Neuronal stem cell (in vitro differentiated cells): ENCODE measurements at places on chromosomes 6 and 20.

DNA sequence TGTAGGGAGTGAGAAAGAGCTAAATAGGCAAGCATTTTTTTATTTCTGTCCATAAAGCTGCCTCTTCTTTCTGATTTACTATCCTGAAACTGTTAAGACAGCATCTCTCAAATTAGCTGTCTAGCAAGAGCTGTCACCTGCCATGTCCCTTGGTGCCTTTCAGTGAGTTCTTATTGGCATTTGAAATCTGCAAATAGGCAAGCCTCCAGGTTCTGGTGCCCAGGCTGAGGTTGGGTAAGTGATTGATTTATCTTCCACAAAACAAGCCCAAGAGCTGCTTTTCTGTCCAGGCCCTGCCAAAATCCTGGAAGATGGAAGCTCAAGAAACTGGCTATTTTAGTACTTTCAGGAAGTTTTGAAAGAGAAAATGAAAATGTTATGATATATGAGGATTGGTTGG, 22.4 kb downstream of the MANEA start:
- DNase-seq = no peak

GRCh38 chr6:13696226-13696625, 15.4 kb downstream of the RANBP9 start:
- DNase-seq = no peak

DNA sequence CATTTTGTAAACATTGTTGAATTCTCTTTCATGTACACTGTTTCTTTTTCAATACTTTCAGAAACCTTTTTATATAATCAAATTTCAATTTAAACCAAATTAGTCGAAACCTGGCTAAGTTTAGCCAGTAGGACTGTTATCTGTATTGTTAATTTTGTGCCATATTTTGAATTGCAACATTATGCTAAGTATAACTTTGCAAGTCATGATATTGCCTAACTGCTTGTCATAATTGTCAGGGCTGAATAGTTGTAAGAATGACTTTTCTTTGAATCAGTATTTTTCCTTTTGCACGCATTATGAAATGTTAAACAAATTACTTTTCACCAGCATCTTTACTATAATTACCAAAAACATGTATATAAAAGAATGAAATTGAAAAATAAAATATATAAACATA, 82.7 kb downstream of the SAMD3 start:
- no peak for DNase-seq

DNA sequence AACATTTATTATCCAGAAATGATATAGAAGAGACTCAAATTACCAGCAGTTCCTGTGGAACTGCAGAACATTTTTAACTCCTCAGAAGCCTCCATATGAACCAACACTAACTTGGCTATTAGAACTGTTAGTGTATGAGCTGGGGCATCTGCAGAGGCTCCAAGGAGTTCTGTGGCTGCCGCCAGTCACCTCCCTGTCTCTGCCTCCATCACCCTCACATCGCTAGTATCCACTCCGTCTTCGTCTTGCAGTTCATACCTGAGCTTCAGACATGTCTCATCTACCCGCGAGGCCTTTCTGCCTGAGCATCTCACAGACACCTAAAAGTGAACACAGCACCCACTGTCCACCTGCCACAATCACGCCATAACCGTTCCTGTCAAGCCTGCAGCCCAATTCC, 89.5 kb upstream of the CST7 start:
- no peak for DNase-seq

DNA sequence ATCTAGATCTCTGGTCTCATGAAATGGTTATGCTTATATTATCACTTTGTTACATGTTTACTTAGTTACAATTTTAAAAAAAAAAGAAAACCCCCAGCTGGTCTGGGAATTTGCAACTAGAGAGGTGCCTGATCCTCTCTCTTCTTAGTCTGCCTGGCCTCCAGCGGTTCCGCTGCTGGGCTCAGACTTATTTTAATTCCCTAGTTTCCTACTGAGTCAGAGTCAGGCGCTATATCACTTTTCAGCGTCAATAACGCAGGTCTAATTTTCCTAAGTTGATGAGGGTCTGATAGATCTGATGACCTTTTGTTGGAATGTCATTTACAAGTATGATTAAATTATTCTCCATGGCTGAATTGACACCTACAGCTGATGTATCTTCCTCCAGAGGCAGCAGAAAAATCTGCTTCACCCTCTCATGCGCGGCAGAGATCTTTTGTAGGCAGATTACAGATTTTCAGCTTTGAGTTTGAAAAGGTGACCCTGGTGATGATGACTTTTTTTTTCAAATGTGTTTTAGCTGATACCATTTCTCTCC, 391.0 kb downstream of the CBLN4 start:
- DNase-seq = no peak

DNA sequence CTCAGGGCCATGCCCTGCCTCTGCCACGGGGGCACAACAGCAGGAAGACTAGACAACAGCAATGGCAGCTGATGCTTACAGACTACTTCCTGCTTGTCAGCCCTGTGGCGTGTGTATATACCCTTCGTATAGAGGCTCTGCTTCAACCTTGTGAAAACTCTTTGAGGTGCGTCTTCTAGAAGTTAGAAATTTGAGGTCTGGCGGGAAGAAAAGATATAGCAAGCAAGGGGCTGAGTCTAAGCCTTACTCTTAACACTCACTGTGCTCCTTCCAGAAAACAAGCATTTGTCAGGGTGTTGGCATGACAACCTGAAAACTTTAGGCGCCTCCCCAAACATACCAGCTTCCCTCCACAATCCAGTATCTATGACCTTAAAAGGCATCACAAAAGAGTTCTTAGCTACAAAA, 33.3 kb downstream of the JPH2 start:
- no peak for DNase-seq

- no peak for DNase-seq
Observed at GRCh38 chr6:25027221-25027916, 91.6 kb upstream of the RIPOR2 start.

DNA sequence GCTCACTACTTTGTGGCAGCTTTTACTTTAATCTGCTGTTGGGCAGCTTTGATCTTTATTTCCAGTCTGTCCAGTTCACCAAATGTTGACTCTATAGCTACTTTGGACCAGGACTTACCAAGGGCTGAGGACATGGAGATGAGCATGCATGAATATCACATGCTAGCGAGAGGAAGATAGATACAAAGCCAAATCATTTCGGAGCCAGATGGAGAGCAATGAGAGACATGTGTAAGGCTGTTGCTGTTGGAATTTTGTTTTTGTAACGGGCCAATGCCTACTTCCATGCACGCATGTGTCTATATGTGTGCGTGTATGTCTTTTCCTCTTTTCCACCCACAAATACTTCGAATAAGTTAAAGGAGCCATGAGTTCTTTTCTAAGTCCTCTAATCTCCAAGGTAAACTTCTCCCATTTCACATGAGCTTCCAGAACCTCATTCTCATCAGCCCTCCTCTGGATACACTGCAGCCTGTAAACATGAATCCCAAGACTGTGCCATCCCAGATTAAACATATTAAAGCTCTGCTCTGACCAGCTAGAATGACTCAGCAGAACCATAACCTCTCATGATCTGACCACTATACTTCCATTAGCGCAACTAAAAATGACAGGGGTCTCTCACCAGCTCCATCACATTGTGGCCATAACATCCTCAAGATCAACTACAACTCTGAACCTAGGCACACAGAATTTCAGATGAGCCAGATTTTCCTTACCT, 160.7 kb downstream of the LRFN2 start:
- no peak for DNase-seq

- DNase-seq = no peak
Observed at GRCh38 chr6:130178692-130179091, 44.1 kb downstream of the SAMD3 start.

DNA sequence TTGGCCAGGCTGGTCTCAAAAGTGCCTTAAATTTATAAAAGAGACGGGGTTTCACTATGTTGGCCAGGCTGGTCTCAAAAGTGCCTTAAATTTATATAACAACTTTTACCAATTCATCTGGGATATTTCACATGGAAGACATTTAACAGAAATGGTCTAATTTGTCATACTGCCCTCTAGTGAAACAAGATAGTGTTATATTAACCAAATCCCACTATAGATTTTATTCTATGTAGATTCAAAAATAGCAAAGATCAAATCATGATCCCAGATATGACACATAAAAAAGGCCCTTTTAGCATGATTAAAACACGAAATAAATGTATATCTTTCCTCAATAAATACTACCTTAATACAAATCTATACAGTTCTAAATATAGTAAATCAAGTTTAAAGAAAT, 102.8 kb upstream of the TFAP2D start:
- DNase-seq = no peak

DNA sequence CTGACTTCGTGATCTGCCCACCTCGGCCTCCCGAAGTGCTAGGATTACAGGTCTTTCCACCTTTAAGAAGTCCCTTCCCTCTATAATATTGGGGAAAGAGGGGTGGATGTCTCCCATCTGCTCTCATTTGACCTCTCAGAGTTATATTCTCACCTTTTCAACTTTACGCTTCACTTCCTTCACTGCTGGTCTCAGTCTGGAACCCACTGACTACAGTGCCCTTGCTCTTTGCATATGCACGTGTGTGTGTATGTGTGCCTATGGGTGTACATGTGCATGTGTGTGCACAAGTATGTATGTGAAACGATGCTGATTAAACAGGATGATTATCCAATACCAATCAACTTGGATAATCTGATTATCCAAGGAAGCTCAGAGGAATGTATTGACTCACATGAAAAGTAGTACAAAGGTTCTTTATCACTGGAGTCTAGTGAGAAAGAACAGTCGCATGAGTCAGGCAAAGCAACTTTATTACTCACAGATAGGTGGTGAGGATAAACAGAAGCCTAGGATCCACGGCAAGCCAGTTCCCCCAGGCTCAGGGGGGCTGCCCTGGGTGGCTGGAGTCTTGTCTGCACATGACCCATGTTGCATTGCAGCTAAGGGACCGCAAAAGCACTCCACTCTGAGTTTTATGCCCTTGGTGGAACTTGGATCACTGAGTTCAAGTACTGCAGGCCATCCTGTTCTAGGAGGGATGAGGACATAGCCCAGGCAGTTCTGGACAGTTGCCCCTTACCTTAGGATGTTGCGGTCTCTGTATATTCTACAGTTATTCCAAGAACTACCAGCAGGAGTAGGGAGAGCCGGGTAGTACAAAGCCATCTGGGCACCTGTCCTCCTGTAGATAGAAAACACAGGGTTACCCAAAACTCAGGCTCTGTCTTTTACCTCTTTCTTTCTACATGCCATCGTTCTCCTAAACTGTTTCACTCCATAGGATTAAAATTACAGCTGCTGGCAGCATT, 50.9 kb downstream of the SNRNP48 start:
- no peak for DNase-seq

DNA sequence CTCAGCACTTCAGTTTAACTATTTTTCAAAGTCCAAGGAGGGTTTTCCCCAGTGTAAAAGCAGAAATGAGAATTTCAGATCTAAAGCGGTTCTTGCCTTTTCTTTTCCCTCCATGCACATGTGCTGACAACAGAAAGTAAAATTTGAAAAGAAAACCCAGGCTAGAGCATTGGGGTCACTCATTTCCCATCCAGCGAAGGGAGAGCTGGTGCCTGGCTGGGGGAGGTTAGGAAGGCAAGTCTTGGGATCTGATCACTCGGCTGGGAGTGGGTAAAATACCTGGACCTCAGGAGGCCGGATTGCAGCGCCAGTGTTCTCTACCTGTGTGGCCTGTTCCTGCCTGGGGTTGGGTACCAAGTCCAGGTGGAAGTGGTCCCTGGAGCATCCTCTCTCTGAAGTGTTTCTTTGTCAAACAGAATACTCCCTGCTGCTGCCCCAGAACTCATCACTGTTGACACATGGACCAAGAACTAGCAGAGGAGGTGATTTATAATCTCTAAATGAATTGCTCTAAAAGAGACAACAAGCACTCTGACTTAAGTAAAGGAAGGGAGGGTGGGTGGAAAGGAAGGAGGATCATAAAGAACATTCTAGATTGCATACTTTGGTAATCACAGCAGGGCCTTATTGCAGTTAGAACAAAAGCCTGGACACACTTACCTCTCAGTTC, 136.0 kb downstream of the MTHFD1L start:
- DNase-seq = no peak

DNA sequence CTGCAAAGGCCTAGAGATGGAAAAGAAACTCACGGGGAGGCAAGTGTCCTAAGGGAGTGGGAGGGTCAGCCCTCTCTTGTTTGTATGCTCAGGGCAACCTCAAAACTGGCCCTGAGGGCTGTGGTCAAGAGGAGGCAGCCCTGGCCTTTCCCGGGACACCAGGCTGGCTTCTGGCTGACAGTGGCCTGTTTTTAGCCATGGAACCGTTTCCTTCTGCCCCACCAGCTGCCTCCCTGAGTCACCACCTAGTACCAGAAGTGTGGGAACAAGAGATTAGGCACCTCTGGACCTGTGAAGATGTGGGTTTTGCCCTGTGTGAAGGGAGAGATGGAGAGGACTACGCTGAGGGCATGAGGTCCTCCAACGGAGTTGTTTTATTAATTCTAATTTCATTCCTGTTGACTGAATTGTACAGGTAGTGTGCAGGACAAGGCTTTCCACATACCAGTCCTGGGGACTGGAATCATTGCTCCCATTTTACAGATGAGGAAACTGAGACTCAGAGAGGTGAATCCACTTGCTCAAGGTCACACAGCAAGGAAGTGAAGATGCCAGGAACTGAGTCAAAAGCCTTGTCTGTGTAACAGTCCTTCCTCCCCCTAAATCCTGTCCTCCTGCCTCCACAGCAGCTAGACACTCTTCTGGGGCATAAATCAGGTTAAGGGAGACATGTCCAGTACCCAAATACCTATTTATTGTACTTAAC, 5.5 kb downstream of the FOXS1 start:
- DNase-seq = no peak

GRCh38 chr6:41677124-41677921, 39.1 kb downstream of the MDFI start:
- no peak for DNase-seq

DNA sequence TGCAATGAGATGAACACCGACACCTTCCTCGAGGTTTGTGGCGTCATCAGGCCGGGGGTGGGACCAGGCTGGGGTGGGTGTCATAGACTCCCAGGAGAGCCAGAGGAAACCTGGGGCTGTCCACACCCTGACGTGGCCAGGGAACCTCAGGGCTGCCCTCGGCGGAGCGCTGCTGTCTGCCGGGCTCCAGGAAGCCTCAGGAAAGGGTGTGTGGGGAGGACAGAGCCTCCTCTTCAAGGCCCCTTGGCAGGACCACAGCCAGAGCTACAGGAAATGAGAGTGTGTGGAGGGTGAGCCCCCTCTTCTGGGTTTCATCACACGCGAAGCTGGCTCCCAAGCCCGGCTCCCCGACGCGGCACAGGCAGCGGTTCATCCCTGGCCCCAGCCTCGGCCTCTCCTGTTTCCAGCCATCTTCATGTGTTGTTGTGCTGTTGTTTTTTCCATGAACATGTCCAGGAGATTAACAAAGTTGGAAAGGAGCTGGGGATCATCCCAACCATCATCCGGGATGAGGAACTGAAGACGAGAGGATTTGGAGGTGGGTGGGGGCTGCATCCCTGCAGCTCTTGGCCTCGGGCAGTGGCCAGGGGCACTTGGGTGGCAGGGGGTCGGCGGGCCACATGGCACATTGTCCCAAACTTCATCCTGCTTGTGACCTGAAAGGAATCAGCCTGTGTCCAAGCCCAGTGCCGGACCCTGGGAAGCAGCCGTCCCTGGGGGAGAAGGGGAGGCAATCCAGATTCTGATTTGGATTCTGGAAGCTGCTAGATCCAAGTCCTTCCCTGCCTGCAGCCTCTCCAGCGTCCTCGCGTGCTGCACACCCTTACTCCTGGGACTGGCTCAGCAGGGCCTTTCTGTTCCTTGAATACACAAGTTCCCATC, 6.4 kb downstream of the NPEPL1 start:
- no peak for DNase-seq
